ENCODE measurements at places on chromosomes 5 and 9.

GRCh38 chr5:115050866-115051265 lies 118.8 kb downstream of the TRIM36 start:
- DNase-seq: no peak

DNA sequence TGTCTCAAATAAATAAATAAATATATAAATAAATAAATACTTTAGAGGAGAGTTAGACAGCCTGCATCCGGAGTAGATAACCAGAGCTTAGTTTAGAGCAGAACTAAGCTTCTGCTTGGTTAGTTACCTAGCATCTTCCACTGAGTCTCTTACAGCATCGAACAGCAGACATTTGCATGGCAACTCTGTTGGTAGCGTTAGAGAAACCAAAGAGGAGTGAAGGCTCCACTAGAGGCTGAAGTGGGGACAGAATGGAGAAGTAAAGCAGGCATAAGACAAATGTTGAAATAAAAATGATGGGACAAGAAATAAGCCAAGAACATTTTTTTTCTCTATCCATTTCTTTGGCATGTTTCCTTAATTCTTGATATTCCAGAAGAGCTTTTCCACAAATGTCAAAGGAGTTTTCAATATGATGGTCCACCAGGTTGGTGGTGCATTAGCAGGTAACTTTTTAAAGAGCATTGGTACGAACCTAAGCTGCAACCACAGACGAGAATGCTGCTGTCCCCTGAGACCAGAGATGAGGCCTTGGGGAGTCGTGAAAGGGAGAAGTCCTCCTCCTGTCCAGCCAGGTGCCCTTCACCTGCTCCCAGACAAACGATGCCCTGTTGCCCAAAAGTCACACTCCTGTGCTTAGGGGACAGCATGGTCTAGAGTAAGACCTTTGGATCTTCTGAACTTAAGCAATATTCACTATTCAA lies 438.3 kb downstream of the DIRAS2 start:
- no peak for DNase-seq

GRCh38 chr5:125196481-125197111 lies 450.2 kb upstream of the ZNF608 start:
- no peak for DNase-seq

DNA sequence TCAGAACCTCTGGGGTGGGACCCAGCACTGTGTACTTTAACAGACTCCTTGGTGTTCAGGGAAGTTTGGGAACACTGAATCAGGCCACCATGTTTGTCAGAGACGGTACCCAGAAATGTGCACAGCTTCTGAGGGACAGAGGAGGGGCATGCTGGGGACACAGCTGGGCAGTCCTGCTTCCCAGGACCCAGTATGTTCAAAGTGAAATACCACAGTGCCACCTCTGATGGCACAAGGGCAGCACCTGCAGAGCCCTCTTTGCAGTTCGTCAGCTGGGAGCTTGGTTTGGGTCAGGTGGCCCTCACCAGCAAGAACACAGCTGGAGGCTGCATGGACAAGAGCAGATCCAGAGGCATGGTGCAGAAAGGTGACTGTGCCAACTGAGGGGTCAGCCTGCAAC lies 51.2 kb downstream of the NDST1 start:
- no peak for DNase-seq

DNA sequence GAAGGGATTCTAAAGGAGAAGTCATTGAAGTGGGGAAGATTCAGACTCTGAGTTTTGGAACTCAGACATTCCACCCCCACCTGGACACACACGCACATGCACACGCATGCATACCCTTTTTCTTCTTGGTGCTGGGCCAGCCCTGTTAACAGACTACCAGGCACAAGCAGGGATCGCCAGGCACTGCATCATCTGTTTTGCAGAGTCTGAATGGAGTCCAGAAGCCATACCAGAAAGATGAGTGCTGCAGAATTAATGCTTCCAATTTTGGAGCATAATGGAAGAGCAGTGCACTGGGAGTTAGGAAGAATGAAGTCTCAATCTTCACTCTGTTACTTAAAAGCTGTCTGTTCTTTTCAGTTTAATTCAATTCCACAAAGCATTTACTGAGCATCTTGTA lies 95.5 kb downstream of the PDE8B start:
- DNase-seq: no peak

- DNase-seq: no peak
These were observed 326.9 kb downstream of the SH3GL2 start for GRCh38 chr9:17905781-17906175.

- no peak for DNase-seq
These were observed 33.1 kb upstream of the SMARCA2 start for GRCh38 chr9:1982074-1982473.

DNA sequence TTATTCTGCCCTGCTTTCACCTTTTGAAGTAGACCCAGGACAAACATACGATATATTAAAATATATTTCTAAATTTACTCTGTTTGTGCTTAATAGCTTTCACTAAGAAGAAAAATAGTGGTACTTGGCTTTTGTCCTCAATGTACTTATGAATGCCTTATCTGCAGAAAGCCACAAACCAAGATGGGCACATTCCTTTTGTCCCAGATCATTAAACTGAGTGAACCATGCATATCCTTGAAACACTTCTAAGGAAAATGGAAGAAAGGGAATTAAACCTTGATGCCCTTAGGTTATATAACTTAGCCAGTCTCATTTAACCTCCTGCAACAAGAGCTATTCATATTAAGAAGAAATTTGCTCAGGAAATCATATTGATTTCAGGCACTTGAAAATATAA lies 553.8 kb upstream of the CDH9 start:
- DNase-seq: no peak

DNA sequence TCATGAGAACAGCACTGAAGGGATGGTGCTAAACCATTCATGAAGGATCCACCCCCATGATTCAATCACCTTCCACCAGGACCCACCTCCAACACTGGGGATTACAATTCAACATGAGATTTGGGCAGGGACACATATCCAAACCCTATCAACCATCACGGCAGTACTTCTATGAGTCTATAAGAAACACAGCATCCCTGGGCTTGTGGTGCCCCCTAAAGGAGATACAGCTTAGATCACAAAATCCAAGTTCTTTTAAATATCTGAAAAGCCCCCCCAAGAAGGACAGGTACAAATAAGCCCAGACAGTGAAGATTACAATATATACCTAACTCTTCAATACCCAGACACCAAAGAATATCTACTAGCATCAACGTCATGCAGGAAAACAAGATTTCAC lies 233.7 kb upstream of the ADRA1B start:
- DNase-seq: no peak

GRCh38 chr5:138272681-138273080 lies 1.7 kb downstream of the GFRA3 start:
- DNase-seq: no peak

- peak; percentile 94 for DNase-seq
These were observed at the start of gene TCOF1 for GRCh38 chr5:150357326-150358260. TSS of gene TCOF1 (plus strand) at chr5:150357697. CDS start at chr5:150357747, 50 bp downstream.

GRCh38 chr9:73121375-73121935 lies 30.2 kb upstream of the ANXA1 start:
- DNase-seq: no peak

DNA sequence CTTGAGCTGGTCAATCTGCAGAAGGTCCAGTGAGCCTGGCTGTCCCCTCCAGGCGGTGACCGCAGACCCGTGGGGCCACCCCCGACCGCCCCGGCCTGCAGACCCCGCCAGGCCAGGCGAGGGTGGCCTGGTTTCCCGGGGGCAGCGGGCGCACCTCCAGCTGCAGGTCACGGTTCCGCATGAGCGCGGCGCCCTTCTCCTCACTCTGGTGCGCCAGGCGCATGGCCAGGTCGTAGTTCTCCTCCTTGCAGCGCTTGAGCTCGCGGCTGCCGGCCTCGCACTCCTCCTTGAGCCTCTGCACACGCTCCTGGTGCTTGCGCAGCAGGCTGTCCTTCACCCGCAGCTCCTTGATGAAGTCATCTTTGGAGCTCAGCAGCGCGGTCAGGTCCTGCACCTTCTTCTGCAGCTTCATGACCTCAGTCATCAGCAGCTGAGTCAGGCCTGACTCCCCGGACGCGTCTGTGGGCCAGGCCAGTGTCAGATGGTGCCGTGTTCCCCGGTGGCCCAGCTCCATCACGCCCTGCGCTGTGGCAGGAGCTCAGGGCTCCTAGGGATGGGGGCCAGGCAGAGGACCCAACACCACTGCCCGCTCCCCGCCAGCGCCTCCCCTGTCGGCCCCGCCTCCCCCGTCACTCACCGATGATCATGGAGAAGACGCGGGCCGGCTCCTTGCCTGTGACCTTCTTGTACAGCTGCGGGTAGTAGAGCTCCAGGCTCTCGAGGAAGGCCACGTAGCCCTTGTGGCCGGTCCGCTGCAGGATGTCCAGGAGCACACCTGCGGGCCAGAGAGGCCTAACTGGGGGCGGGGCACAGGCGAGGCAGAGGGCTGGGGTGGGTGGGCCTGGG lies 2.6 kb downstream of the CARD9 start:
- DNase-seq: no peak

GRCh38 chr5:126605525-126605924 lies 4.8 kb downstream of the PHAX start:
- DNase-seq: no peak

DNA sequence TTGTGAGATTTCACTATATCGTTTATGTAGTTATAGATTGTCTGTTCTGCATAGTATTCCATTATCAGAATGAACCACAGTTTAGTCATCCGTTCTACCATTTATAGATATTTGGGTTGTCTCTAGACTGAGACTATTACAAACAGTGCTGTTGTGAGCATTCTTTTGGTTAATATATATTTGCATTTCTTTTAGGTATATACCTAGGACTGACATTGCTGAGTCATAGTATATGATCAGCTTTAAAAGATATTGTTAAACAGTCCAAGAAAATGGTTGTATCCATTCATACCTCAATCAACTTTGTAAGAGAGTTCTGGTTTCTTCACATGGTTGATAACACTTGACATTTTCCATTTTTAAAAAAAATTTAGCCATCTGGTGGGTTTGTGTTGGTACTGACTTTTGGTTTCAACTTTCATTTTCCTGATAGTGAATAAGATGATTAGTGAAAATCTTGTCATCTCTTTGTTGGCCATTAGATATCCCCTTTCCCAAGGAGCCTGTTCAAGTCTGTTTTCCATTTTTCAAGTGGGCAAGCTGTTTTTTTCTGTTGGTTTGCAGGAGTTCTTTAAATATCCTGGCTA lies 22.9 kb upstream of the ADAM19 start:
- DNase-seq: no peak

- DNase-seq: no peak
These were observed 223.2 kb downstream of the PCSK1 start for GRCh38 chr5:96209829-96210228.

DNA sequence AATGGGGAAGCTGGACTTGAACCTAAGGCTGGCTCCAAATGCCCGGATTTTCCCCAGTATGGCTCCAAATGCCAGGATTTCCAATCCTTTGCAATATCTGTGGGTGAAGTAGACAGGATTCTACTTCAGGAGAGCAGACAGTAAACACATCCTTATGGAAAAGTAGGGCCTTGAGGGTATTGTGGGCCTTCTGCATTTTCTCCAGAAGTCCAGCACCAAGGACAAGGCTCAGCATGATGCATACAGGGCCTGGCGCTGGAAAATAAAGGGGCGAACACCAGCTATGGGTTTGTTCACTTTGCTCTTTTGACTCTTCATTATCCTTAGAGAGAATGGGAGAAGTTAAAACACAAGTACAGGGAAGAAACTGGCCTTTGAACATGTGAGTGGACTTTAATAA lies 347.5 kb downstream of the SEMA5A start:
- DNase-seq: no peak

GRCh38 chr5:2902742-2903297 lies 151.3 kb upstream of the IRX2 start:
- no peak for DNase-seq

GRCh38 chr9:133659516-133659915 lies 23.4 kb downstream of the DBH start:
- no peak for DNase-seq

DNA sequence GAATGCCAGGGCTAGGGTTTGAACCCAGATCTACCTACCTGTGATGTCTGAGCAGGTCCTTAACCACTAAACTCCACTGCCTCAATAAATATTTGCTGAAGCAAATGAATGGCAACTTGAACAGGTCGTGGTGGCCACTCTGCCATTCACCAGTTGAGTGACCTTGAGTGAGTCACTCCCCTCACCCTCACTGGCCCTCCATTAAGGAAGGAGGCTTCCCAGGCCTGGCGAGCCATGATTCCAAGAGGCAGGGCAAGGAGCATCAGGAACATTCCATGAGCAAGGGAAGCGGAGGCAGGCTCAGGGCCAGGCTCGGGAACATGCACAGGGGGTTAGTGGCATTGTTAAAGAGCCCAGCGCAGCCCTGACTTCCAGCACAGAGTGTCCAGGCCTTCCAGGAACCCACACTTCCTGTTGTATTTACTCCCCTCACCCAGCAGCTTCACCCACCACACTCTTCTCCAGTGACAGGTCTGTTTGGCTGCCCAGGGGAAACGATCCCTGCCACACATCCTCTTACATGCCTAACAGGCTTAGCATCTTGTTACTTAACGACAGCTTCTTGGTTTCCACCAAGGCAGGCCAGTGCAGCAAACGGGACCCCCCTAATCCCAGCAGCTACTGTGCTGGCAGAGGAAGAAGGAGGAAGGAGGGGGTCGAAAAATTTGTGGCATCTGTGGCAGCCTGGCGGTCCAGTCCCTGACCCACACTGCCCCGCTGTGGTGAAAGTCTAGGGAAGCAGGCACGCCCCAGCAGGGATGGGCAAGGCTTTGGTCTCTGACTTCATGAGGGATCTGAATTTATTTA lies 43.7 kb upstream of the TTC1 start:
- DNase-seq: peak; percentile 1

DNA sequence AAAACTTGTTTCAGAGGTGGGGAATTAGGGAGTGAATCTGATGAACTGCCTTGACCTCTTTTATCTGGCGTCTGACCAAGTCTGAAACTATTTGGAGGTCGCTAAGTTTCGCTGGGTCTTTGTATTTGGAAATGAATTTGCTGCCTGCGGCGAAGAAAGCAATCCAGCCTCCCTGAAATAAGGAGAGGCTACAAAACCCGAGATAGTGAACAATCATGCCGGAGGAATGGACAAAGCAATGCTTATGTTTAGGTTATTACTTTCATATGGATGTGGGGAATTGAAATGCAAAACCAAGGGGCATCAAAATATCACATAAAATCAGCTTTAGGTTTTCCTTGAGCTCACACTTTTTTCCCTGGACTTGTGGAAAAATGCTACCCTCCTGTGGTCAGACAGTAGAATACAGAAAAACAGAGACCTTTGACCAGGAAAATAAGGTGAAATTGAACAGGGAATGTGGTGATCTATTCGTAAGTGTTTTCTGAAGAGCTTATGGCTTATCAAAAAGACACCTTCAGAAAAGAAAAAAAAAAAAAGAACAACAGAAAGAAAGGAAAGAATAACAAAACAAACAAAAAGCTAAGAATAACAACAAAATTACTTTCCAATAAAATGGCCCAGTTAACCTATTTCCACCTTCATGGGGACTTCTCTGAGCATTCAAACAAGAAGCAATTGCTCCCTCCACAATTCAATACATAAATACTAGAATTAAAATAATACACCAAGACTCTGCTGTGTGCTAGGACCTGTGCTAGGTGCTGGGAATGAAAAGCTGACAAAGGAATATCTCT lies 68.6 kb upstream of the DPYSL3 start:
- DNase-seq: peak; percentile 68

GRCh38 chr5:138969323-138970002 lies 94.3 kb upstream of the LRRTM2 start:
- DNase-seq: no peak

- DNase-seq: peak; percentile 62
These were observed 59.9 kb upstream of the TLR4 start for GRCh38 chr9:117644133-117644931.

- no peak for DNase-seq
These were observed 13.8 kb downstream of the CLPTM1L start for GRCh38 chr5:1330847-1331831.

GRCh38 chr5:91151947-91152346 lies 231.2 kb downstream of the ARRDC3 start:
- no peak for DNase-seq

- no peak for DNase-seq
These were observed 367.4 kb upstream of the SMARCA2 start for GRCh38 chr9:1647776-1648175.
